Activated CD8-positive, alpha-beta T cell treated with anti-CD3 and anti-CD28 coated beads for 36 hours (primary cell): ENCODE measurements at places on chromosomes 7 and 10. TPM values are rescaled to one million over a fixed set of nuclear protein-coding genes. Genes with fewer than 3 reads are reported as not detected.
A peak's percentile ranks its signal among the peaks of the same experiment; 100 is the strongest.

GRCh38 chr7:48512892-48513291 is 341.6 kb downstream of the ABCA13 start:
- H3K4me3 ChIP-seq: no peak overlapping the region
- H3K27me3 ChIP-seq: no peaks in the 10 kb centered on the region
- no peaks in the 10 kb centered on the region for H3K4me1 ChIP-seq
- no peaks in the 10 kb centered on the region for H3K36me3 ChIP-seq

DNA sequence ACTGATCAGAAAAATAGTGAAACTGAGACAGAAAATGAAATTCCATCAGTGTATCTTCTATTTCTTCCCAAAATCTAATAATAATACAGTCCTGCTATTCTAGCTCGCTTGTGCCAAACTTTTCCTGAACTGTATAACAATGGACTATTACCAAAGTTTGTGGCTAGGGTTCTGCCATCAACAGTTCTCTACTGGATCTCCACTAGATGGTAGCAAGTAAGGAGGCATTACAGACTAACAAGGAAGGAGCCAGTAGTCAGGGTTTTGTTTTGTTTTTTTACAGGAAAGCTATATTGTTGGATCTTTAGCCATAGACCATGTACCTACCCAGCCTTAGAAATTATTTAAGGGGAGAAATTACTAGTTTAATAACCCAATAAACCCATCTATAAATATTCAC is 10.8 kb downstream of the MTERF1 start:
- no peak for DNase-seq
- peaks cover 35% of the 10 kb centered on the region for H3K36me3 ChIP-seq
- no peaks in the 10 kb centered on the region for H3K27me3 ChIP-seq
- H3K4me1 ChIP-seq: peaks cover 6% of the 10 kb centered on the region
- H3K4me3 ChIP-seq: no peak overlapping the region

DNA sequence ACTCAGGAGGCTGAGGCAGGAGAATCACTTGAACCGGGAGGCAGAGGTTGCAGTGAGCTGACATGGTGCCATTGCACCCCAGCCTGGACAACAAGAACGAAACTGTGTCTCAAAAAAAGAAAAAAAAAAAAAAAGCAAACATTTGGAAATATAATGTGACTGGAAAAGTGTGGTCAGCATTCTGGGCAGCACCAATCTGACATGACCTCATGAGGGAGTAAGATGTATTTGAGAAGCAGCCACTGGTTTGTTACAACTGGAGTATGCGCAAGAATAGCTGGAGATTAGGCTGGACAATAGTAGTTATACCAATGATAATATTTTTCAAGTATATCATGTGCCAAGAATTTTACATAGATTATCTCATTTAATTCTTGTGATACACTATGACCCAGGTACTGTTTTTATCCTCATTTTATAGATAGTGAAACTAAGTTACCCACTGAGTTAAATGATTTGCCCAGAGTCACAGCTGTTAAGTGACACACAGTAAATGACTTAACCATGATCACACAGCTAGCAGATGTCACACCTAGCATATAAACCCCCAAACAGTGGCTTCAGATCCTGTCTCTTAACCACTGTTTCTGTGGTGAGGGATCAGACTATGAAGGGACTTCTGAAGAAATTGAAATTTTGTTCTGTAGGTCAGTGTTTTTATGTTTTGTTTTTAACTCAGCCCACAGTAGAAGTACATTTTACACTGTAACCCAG is 11.1 kb downstream of the MCU start:
- DNase-seq: peak; percentile 12
- no peak overlapping the region for H3K4me3 ChIP-seq
- H3K27ac ChIP-seq: no peak overlapping the region

DNA sequence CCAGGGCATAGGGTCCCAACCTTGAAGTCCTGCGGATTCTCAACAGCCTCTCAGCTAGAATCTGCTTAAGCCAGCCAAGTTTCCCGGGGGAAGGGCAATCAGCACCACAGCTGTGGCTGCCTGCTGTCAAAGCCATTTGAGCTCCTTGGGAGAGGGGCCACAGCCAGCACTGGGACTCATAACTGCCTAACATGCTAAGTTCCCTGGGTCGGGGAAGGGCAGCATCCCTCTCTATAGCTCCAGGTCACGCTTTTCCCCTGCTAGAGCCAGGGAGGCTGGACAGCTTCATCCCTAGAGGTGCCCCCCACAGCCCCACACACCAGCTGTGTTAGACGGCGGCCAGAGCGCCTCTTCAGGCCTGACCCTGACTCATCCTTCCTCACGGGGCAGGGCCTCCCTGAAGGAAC is 49.6 kb upstream of the PDE1C start:
- DNase-seq: no peak
- H3K27me3 ChIP-seq: no peaks in the 10 kb centered on the region
- H3K4me1 ChIP-seq: no peaks in the 10 kb centered on the region
- H3K36me3 ChIP-seq: no peaks in the 10 kb centered on the region
- no peak overlapping the region for H3K27ac ChIP-seq
- H3K4me3 ChIP-seq: no peak overlapping the region

The RAPGEF5 gene
- total RNA-seq: 0.99 TPM

The ADAMTS14 gene
- 0.25 TPM for total RNA-seq

The SPDYE6 gene
- total RNA-seq: not detected
